HCEC 1CT (cell line): ENCODE measurements at places on chromosomes 1 and 21.

DNA sequence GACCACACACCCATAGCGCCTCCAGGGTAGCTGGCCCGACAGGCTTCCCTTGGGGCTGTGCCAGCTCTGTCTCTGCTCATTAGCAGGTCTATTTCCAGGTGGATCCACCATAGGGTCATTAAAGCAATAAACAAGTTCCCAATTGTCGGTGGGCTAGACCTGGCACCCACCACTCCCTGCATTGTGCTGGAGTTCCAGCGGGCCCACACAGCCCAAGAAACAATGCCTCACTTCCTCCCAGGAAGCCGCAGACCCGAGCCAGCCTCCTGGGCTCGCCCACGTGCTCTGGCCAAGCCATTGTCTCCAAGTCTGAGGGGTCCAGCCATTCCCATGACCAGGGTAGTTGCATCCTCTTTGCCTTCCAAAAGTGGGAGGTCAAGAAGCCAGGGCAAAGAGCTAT is 27.5 kb upstream of the SOX13 start:
- DNase-seq = no peak

GRCh38 chr1:111672331-111672730 is 52.7 kb downstream of the RAP1A start:
- DNase-seq = no peak

DNA sequence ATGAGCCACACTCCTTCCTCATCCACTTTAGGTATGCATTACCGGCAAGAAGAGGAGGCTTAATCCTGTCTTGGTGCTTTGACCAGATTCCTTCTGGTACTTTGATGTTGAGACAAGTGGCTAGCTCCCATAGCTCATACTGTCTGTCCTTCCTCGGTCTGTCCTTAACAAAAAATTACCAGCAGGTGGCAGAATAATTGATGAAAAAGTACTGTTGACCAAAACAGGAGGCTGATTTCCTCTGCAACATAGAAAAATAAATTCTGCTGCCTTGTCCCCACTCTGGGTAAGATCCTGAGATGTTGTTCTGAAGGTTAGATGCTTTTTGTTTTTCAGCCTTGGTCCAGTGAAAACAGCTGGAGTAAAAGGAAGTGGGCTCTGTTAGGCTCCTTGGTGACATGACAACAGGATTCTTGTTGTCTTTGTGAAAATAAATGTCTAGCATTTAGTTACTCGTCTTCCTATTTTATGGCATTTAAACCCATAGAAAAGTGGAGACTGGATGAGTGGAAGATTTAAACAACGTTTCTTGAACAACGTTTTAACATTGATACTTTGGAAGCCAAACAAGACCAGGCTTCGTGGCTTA is 11.2 kb upstream of the HJV start:
- peak; percentile 64 for DNase-seq

- no peak for DNase-seq
These were observed 113.4 kb upstream of the SLC25A33 start for GRCh38 chr1:9425859-9426258.

DNA sequence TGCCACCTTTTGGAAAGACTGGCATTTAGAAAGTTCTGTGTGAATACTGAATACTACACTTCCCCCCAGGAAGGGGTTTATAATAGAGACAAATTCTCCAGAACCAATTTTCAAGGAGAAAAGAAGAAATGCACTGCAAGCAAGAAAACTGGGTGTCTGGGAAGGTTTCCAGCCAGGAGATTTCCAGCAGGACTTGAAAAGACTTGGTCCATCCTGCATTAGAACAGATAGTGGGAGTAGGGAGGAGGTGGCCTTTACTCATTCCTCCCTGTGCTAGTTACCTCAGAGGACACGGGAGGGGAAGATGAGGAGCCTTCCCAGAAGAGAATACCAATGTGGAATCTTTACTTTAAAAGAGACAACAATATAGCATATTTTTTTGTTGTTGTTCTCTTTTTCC is 52.4 kb downstream of the FAM78B start:
- DNase-seq = no peak

DNA sequence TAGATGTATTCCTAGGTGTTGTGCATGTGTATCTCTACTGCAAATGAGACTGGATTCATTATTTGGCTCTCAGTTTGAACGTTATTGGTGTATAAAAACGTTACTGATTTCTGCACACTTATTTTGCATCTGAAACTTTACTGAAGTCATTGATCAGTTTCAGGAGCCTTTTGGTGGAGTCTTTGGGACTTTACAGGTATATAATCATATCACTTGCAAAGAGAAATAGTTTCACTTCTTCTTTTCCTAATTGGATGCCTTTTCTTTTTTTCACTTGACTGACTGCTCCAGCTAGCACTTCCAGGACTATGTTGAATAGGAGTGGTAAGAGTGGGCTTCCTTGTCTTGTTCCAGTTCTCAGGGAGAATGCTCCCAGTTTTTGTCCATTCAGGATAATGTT is 252.2 kb downstream of the SMYD3 start:
- no peak for DNase-seq

DNA sequence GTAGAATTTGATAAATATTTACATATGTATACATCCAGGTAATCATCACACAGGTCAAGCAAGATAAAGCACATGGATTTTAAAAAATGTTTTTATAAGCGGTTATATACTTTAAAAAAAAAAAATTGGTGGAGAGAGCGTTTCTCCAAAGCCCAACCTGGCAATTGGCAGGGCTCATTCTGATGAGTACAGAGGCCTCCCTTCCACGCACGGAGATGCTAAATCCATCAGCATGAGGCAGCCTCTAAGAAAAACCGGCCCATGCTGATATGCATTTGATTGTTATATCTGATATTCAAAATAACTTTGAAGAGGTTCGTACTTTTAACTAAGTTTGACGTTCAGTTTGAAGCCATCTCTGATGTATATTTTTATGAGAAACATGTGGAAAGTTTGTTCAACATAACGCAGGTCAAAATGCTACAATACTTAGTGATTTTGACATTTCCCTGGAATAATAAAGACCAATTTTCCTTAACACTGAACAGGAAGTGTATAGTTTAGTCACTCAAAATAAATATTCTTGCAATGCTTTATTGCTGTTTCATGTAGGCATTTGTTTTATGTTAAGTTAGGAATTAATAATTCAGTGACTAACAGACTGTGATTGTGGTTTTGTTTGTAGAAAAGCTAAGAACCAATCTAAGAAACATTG is 151.7 kb downstream of the NR5A2 start:
- DNase-seq = peak; percentile 70
